HT1080 (cell line): ENCODE measurements at places on chromosomes 16 and 17.

GRCh38 chr17:79018370-79018695 is 5.6 kb upstream of the C1QTNF1 start:
- no peak for DNase-seq

DNA sequence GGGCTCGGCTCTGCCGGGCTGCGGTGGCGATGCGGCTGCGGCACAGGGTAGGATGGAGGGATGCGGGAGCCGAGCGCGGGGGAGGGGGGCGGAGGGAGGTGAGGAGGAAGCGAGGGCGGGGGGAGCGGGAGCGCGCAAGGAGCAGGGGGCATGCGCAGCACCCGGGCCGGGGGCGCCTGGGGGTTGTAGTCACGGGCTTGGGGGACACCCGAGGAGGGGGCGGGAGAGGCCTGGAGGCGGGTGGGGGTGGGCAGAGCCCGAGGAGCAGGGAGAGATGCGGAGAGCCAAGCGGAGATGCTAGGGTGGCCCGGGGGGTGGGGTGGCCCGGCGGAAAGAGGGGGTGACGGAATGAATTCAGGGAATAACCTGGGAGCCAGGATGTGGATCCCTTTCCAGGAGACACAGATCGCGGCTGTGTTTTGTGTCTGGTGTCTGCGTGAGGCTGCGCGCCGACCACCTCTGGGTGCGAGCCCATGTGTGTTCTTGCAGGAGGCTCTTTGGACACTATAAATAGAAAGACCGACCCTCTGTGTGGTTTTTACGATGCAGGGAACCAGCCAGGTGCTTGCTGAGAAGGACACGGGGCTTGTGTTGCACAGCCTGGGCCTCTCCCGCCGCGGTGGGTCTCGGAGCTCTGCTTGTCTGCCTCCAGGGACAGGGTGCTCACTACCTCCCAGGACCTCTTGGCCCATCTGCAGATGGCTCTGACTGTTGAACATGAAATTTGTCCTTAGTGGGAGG is at the start of gene STX1B:
STX1B (minus strand) TSS at position 54 of the 741 bp plus-strand sequence. CDS start 242 bp downstream, outside the sequence.
- no peak for DNase-seq

- no peak for DNase-seq
Measured at GRCh38 chr16:15963307-15963910, 14.0 kb downstream of the ABCC1 start.

GRCh38 chr17:81237591-81238489 is 1.0 kb downstream of the TEPSIN start:
- no peak for DNase-seq

DNA sequence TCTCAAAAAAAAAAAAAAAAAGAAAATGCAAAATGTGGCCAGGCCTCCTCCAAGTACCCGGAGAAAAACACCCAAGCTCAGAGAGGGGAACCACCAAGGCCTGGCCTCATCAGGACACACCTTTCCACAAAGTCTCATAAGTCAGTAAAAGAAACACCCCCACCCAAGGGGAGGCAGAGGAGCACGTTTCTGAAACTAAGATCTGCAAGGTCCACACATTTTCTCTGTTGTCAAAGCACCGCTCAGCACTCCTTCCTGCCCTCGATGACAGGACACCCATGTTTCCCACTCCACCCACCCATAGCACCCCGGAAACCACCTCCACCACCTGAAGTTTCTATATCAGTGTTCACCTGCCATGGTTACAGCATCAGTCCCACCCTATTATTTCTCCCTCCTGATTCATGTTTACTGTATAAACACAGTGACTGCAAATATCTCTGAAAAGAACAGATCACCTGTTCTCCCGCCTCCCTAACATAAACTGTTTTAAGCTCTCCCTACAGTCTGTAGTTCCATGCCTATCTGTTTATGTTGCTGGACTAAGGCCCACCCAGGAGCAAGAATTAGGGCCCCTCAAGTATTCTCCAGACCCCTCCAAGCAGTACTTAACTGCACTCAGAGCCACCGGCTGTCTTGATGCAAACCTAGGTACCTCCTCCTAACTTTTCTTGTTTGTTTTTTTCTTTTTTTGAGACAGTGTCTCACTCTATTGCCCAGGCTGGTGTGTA is 2.0 kb downstream of the CORO7 start:
- no peak for DNase-seq

DNA sequence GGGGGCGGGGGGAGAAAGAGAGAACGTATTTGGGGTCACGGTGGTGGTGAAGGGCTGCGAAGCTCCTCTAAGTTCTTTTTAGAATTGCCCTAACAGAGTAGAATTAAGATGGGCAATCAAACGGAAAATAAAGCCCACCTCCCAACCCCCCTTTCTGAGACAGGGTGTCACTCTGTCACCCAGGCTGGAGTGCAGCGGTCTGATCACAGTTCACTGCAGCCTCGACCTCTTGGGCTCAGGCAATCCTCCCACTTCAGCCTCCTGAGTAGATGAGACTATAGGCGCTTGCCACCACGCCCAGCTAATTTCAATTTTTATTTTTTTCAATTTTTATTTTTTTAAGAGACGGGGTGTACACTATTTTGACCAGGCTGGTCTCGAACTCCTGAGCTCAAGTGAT is 710 bp upstream of the CAVIN1 start:
- DNase-seq = no peak

- peak; percentile 72 for DNase-seq
Measured at GRCh38 chr17:32253117-32253611, 12.5 kb upstream of the RHBDL3 start.

GRCh38 chr16:83581082-83581481 is 226.7 kb upstream of the HSBP1 start:
- peak; percentile 47 for DNase-seq

DNA sequence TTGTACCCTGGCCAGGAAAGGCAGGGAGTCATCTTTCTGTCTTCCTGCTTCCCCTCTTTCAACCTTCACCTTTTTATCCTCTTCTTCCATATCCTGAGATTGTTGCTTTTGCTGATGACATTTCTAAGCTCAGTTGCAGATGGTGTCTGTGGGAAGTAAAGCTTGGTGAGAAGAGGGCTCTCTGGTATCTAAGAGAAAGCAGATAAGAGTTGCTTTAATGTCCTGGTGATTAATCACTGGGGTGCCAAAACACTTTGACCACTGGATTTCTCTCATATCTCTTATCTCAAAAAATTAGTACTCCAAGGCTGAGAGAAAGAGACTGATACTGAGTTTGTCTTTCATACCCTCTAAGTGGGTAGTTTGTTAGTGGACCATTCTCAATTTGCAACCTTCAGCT is 71.3 kb downstream of the NEUROD2 start:
- DNase-seq = no peak

DNA sequence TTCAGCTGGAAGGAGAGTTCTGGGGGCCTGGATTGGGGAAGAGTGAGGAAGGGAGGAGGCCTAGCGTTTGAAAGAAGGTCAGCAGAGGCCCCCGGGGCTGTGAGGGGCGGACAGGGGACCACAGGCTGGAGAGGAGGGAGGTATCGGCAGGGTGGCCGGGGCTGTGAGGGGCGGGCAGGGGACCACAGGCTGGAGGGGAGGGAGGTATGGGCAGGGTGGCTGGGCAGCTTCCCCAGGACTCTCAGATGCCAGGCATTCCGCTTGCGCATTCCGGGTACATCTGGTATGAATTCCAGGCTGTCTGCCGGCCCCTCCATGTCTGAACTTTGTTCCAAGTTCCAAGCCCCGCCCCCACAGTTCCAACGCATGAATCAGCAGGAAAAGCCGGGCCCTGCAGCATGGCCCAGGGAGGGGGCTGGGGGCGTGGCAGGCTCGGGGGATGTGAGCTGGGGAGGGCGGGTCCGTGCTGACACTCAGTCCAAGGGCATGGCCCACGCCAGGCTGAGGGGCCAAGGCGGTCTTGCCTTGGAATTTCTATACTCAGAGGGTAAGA is 4.3 kb upstream of the TLCD2 start:
- DNase-seq = peak; percentile 91

- DNase-seq = no peak
Measured at GRCh38 chr17:4576729-4577322, 7.5 kb upstream of the SMTNL2 start.
